ENCODE measurements at places on chromosomes 7 and 10.

DNA sequence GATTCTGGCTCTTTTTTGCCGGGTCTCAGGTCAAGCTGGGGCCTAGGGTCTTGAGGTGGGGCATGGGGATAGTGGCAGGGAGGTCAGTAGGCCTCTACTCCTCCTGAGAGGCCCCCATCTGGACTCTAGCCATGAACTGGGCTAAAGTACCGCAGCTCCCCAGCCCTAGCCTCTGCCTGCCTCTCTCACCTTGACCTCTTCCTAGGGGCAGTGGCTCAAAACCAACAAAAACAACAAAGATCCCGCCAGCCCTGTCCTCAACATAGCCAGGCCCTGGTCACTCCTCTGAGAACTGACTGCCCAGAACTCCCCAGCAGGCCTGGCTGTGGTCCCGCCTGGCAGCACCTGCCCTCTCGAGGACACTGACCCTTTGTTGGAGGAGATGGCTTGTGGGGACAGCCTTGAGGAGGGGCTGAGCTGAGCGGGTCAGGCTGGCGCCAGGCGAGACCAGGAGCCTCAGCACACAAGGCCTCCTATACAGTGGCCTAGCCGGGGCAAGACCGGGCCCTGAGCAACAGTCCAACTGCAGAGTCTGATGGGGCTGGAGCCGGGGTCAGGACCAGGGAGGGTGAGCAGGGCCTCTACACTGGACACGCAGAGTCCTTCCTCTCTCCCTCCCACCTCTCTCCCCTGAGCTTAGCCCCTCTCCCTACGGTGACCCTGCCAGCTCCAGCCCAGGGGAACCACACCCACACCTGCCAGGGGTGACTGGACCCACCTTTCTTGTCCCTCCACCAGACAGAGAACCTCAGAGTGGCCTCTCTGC is 11.6 kb upstream of the PPIF start:
- no peak for DNase-seq

DNA sequence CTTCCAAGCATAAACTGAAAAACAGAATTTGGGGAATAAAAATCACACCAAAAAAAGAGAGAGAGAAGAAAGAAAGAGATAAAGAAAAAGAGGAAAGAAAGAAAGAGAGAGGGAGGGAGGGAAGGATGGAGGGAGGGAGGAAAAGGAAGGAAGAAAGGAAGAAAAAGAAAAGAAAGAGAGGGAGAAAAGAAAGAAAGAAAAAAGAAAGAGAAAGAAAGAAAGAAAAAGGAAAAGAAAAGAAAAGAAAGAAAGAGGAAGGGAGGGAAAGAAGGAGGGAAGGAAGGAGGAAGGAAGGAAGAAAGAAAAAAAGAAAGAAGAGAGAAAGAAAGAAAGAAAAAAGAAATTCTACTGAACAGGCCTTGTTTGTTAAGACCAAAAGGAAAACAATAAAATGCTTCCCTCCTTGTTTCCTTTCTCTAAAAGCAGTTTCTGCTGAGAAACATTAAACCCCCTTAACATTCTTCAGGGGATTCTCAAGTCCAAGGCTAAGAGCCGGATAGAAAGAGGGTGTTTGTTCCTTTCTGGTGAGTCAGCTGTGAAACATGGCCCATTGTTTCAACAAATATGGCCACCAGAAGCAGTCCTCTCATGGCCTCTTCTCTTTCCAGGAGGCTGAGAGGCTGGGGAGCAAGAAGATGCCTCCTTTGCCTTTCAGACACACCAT is 46.9 kb upstream of the GPAM start:
- DNase-seq: no peak

GRCh38 chr7:6181136-6181535 is 91.3 kb downstream of the CYTH3 start:
- DNase-seq: no peak

DNA sequence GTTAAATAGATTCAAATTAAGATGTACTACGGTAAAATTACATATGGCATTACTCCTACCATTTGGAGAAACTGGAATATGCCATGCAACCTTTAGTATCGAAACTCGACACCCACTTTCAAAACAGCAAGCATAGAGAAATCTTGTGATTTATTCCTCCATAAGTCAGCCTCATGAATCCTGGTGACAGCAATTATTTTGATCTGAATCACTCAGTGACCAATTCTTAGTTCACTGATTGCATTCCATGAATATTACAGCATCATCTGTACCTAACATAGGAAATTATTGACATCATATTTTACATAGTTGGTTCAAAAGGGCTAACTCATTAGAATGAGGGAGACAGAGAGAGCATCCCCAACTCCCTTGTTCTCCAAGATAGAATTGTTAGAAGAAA is 89.6 kb downstream of the CACNB2 start:
- no peak for DNase-seq

- DNase-seq: no peak
Observed at GRCh38 chr7:74418538-74418937, 35.2 kb upstream of the GTF2IRD1 start.

DNA sequence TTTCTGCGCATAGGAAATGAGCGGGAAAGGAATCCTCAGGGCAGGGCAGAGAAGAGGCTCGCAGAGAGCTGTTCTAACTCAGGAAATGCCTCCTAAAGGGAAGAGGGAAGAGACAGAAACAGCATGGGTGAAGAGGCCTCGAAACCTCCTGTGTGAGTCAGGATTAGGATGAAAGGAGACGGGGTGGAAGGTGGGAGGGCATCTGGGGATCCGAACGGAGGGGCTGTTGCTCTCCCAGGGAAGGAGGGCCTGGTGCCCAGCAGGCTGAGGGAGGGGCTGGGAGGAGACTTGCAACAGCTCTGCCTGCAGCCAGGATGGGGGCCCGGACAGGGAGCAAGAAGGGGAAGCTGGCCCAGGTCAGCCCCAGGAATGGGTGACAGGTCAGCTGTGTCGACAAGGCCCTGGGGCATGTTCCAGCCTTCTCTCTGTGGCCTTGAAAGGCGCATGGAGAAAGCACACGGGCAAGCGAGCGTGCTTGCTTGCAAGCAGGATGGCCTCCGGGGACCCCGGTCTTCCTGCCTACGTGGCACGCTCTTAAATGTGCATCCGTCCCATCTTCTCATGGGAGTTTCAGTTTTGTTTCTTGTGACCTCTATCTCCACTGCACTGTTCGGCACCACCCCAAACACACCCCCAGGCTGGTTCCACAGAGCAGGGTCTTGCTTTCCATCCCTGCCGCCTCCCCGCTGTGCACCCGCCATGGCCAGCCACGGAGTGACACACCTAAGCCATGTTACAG is 63.5 kb downstream of the HIPK2 start:
- no peak for DNase-seq

DNA sequence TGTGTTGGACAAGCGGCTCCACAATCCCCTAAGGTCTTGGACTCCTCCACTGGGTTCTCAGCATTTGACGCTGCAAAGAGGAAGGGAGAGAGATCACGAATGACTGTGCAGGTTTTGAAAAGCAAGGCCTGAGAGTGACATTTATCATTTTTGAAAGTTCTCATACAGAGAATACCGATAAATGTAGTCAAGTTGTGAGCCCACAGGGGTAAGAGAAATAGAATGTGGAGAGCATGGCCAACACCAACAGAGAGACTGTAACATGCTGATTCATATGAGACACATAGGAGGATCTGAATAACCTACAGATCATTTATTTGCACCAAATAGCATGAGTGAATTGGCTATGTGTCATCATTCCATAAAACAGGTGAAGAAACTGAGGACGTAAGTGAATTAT is 230.5 kb upstream of the MBL2 start:
- no peak for DNase-seq

DNA sequence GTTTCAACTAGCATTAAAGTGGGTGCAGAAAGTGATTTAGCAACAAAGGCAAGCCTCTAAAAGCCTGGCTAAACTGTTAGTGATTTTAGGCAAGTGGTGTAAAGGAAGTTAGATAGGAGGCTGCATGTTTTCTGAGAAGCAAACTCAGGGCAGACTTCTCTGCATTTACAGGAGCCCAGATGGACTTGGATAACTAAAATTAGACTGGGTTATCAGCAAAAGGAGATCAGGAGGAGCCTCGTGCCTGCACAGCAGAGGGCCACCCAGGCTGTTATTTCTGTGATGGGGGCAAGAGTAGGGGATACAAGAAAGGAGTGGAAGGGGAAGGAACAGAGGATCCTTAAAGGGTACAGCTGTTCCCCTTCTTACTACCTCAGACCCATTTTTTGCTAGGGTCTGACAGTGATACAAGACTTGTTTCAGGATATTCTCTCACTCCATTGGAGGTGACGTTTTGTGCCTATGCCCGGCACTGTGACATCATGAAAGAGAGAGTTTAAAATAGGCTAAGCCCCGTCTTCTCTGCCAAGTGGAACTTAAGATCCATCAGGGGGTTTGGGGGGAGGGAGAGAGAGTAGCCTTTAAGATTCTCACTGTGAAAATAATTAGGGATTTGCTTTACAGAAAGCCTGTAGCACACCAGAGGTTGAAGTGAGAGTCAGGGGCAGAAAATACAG is 49.6 kb upstream of the PDCD4 start:
- no peak for DNase-seq

DNA sequence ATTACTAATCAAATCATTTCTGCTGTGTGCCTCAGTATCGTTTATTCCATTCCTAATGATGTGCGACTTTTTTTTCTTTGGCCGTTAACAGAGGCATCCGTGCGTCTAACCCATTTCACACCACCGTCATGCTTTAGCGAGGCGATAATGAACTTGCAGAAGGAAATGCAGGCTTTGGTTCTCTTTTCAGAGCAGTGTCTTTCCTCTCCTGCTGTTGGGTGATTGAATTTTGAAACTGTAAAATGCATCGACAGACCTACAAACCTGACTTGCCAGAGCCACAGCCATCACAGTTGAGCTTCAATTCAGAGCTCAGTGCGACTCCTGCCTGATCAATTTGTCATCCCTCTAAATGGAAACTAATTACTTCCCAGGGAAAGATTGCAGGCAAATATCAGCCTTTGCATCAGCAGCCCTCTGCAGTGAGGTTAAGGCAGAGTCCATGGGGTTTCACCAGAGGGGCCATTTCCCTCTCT is 486.0 kb upstream of the GALNT17 start:
- DNase-seq: no peak

DNA sequence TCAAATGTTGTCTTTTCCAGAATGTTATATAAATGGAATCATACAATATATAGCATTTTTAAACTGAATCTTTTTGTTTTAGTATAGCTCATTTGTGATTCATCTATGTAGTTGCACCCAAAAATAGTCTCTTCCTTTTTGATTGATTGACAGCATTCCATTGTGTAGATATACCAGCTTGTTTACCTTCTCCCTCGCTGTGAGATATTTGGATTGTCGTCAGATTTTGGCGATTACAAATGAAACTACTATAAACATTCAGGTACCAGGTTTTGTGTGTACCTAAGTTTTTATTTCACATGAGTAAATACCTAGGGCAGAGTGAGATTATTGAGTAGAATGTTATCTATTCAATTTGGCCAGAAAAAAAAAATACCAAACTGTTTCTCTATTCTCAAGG is 584.7 kb upstream of the SORCS1 start:
- DNase-seq: no peak

DNA sequence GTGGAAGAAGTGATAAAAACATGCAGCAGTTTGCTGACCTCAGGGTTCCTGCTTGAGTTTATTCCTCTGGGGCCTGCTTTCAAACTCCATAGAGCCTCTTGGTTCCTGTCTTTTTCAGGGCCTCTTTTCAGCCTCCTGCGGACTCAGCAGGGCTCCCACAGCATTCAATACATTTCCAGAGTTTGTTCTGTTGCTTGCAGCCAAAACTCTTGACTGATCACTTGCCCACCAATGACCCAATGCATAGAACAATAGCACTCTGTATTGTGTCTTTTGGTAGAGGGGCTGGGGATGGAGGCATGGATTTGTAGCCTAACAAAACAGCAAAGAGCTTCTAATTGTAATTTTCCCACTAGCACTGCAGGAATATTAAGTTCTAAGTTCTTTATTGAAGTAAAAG is 50.8 kb upstream of the CREB5 start:
- no peak for DNase-seq

DNA sequence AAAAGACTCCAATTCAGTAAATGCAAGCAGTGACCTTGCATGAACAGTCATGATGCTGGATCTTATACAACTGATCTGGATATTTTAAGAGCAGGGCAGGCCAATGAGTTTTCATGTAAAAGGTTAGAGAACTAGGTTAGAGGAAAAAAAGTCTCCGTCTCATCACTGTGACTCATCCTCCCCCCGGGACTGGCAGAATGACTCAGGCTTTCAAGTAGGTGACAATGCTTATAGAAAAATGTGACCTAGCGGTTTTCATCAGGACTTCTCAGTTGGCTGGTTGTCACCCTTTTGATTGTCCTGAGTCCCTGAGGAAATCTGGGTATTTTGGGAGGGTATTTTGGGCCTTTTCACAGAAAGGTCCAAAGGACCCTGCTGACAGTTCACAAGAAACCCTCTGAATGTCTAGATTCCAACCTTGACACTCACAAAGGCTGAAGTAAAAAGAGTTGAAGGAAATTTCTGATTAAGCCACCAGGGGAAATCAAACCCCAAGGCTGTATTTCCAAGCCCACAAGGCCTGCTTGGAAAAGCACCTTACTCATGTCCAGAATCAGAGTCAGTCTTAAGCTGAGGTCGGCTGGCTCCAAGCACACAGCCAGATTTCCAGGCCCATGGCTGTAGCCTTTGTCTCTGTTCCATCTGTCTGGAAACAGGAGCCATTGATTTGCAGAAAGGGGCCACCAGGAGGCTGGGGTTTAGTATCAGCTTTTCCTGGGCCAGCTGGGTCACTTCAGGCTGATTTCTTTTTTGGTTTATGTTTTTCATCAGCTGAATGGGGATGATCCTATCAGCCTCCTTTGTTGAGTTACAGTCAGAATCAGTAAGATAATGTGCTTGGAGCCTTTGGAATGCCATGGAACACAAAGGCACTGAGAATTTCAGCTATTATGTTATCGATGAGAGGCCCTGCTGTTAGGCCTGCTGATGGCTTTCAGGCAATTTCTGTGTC is 226.4 kb upstream of the HABP2 start:
- DNase-seq: no peak

DNA sequence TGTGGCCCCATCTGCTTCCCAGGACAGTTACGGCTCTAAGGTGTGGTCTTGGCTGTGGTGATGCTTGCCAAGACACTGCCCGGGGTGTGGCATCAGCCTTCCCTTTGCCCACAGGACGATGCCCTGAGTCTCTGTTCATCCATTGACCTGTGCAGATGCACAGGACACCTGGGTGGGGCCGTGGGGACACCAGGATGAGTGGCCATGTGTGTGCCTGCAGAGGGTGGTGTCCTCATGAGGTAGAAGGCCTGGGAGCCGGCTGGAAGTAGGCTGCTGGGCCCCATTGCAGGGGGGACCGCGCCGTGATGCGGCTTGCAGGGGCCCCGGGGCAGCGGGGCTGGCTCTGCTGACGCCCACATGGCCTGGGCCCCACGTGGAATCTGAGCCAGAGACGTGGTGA is 22.4 kb upstream of the PWWP2B start:
- DNase-seq: no peak
